Smooth muscle cell of the brain vasculature (primary cell): ENCODE measurements at places on chromosomes 4 and X.

DNA sequence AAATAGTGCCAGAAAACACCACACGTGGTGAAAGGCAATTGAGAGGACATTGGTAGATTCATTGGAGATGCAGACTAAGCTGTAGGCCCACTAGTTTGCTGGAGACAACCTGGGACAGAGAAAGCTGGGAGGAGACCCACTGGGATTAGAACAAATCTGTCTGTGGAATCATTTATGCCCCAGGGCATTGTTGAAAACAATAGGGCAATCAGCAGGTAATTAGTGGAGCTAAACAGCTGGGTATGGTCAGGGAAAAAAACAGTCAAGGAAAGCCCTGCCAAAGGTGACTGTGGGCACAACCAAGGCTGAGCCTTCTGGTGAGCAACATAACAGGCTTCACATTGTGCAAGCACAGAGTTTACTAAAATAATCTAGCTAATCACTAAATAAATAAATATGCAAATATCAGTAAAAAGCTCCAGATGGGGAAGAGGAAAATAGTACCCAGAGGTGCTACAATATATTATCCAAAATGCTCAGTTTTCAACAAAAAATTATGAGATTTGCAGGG lies 9.0 kb downstream of the TCEAL3 start:
- no peak for DNase-seq

- no peak for DNase-seq
These were observed 194.9 kb downstream of the PALLD start for GRCh38 chr4:168691631-168692369.

GRCh38 chr4:17517664-17518063 lies 2.7 kb downstream of the CLRN2 start:
- DNase-seq: no peak

GRCh38 chrX:121635141-121635540 lies 587.7 kb downstream of the GLUD2 start:
- no peak for DNase-seq

DNA sequence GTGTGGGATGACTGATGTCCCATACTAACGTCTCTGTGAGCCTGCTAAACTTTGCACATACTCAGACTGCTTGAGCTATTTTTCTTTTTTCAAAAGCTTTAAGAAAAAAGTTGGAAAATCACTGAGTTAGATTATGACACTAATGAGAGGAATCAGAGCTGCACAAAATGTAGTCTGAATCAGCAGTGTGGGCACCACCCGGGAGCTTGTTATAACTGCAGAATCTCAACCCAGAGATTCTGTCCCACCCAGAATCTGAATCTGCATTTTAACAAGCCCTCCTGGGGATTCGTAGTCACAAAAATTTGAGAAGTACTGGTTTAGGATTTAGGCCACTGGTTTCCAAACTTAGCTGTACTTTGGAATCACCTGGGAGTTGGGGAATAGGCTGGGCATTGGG lies 102.1 kb upstream of the MID1IP1 start:
- no peak for DNase-seq

DNA sequence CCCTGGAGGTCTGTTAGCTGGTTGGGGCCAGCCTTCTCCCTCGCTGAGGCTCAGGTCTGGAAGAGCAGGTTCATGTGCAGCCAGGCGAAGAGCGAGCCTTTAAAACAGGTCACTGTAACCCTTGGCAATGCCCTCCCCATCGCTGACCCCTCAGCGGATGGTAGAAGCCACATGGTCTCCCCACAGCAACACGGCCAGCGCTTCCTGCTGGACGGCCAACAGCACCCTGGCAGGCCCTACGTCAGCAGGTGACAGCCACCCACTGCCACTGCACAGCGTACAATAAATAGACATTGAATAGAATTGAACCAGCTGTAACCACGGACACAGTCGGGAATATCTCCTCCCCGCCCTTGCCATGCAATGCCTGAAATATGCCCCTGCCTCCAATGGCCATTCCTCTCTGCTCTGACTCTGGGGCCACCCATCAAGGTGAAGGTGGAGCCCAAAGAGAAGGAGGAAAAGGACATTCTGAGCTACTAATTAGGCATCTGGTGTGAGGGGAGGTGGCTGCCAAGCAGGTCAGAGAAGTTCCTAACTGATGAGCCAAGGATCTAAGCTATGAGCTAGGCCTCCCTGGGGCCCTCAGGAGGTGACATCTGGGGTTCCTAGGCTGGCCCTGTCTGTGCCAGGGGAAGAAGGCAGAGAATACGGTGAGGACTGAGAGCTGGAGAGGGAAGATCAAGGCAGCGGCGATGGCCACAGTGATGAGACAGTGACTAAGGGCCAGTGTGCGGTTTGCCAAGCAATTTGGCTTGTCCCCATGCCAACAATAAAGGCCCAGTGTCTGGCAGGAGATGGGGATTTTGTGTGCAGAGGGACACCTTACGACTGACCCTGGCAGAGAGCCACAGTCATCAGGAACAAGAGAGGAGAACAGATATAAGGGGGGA lies 202.3 kb downstream of the BCOR start:
- DNase-seq: no peak

GRCh38 chr4:3262208-3263052 lies 13.5 kb downstream of the MSANTD1 start:
- no peak for DNase-seq

- no peak for DNase-seq
These were observed 77.0 kb downstream of the COQ2 start for GRCh38 chr4:83207497-83208101.

GRCh38 chrX:131219271-131219670 lies 69.8 kb downstream of the IGSF1 start:
- no peak for DNase-seq

- no peak for DNase-seq
These were observed 32.0 kb downstream of the CTBP1 start for GRCh38 chr4:1216869-1217294.

DNA sequence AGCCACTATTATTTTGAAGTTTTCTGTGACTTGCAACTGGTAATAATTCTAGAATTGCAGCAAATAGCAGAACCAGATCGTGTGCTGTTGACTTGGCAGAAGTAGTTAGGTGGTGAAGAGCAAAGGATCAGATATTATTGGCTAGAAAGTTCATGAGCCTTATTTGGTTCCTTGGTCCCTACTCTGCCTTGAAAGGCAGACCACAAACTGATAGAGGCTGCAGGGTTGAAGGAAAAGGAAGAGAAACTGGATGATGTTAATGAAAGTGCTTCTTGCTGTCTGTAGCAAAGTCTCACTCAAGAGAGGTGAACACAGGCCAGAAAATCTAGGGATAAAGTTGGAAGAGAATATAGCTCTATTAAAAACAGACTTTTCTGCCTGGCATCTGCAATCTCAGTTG lies 41.2 kb upstream of the RNF150 start:
- DNase-seq: no peak

- DNase-seq: no peak
These were observed 12.7 kb downstream of the ARMCX6 start for GRCh38 chrX:101605146-101605545.

DNA sequence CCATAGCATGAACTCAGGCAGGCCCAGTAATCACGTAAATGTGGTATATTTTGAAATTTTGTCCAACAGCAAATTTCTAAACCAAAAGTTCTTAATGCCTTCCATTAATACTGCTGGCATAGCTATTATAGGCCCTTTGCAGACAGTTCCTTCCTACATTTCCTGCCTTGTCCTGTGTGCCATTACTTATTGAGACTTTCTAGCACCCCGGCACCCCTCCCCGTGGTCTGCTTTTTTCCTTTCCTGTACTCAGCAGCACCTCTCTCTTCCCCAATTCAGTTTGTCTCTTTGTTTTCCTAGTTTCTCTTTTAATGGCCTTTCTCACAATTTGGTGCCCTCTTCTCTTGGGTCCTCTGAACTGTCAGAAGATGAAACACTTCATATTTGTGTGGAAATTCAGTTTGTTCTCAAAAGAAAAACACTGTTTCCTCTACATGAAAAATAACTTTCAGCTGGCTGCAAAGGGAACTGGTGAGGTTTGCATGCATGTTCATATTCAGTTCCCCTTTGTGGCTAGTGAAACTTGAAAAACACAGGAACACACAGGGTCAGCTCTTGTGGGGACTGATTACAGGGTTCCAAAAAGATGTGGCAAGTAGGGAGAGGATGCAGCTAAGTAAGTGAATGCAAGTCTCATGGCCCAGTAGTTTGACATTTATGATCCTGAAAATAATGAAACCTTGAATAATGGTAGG lies 17.1 kb downstream of the GPR34 start:
- no peak for DNase-seq

DNA sequence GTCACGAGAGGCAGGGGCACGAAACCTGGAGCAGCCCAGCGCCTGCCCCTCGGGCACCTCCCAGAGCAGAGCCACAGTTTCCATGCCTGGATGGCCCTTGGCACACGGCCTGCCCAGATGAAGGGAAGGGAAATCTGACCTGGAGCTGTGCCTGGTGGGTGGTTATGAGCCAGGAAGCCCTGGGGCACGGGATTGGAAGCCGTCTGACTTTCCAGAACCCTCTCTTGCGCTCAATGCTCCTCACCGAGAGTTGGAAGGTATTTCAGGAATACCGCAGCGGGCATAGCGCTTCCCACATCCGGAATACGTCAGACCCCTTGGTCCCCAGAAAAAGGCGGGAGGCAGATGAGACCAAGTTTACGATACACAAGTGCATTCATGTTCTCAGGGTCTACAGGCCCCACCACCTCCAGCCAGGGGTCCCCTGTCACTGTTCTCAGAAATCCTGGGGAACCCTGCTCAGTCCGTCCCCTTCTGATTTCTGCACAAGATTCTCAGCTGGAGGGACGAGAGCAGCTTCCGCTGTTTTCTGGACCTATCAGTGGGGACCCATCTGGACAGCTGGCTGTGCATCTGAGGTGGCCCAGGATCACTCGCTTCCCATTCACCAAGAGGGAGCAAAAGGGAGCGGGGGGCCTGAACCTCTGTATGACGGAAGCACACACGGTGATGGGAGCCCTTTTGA lies 172.9 kb downstream of the AFAP1 start:
- no peak for DNase-seq

DNA sequence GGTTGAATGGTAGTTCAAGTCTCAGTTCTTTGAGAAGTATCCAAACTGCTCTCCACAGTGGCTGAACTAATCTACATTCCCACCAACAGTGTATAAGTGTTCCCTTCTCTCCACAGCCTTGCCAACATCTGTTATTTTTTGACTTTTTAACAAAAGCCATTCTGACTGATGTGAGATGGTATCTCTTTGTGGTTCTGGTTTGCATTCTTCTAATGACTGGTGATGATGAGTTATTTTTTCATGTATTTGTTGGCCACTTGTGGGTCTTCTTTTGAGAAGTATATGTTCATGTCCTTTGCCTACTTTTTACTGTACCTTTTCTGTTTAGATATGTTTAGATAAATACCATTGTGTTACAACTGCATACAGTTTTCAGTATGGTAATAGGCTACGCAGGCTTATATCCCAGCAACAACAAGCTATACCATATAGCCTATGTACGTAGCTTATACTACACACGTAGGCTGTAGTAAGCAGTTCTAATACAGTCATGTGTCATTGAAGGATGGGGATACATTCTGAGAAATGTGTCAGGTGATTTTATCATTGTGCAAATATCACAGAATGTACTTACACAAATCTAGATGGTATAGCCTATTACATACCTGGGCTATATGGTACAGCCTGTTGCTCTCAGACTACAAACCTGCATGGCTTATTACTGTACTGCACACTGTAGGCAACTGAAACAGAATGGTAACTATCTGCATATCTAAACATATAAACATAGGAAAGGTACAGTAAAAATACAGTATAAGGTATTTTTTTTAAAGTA lies 28.1 kb downstream of the KLHL8 start:
- DNase-seq: no peak

DNA sequence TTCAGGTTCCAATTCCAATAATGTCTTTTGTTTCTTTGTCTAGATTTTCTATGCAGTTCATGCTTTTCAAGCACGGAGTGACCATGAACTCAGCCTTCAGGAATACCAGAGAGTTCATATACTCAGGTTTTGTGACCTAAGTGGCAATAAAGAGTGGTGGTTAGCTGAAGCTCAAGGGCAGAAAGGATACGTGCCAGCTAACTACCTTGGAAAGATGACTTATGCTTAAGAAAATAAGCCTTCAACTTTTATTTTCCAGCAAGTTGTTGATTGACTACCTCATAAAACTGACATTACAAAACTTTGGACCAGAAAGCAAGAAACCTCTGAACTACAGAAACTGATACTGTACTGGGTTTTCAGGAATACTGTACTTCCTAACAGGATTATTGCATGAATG lies 30.8 kb downstream of the INTS12 start:
- no peak for DNase-seq

DNA sequence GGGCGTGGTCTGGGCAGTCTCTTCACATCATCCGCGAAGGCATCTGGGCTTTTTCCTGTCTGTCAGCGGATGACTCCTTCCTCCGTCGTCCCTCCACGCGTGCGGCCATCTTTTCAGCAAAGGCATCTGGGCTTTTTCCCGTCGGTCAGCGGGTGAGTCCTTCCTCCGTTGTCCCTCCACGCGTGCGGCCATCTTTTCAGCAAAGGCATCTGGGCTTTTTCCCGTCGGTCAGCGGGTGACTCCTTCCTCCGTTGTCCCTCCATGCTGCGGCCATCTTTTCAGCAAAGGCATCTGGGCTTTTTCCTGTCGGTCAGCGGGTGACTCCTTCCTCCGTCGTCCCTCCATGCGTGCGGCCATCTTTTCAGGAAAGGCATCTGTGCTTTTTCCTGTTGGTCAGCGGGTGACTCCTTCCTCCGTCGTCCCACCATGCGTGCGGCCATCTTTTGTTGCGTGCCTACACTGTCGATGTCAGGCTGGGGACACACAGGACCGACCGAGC lies 12.3 kb upstream of the TMEM271 start:
- no peak for DNase-seq

- DNase-seq: no peak
These were observed 51.2 kb downstream of the INTS12 start for GRCh38 chr4:105657117-105657765.

GRCh38 chr4:8874896-8875680 lies 3.4 kb upstream of the HMX1 start:
- no peak for DNase-seq

DNA sequence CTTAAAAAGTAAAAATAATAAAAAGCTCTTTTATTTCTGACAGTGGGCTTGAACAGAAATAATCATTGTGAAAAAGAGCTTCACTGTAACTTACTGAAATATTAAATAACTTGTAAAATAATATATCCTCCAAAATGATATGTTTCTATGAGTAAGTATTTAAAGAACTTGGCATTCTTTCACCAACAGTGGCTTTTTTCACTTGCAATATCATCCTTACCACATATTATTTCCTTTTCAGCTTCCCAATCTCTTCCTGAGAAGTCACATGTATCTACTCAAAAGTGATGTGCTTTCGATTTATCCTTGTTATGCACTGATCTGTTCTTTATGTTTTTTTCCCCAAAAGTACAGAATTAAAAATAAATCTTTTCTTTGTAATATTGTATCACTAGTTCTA lies 2.2 kb upstream of the PCDH18 start:
- DNase-seq: no peak

GRCh38 chr4:128060121-128060698 lies 902 bp upstream of the LARP1B start:
- no peak for DNase-seq
